NCI-H1930 (cell line): ENCODE measurements at places on chromosomes 2 and 18.

DNA sequence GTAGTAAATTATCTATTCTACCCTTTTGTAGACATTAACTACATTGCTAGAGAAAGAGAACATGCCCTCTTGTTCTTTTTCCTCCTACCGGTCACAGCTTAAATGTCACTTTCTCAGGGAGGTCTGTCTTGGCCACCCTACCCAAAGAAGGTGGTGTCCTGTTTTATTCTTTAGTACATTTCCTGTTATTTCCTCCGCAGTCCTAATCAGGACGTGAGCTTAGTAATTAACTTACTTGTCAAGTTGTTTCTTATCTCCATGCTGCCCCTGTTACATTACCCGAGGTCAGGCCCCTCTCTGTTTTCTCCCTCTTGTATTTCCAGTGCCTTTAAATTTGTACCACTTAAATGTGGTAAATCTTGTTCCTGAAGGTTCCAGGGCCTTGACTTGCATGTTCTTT, 73.7 kb upstream of the RMDN2 start:
- DNase-seq = no peak

- peak; percentile 31 for DNase-seq
These were observed 561.9 kb upstream of the DCC start for GRCh38 chr18:51778115-51778514.

- DNase-seq = no peak
These were observed 70.2 kb downstream of the RND3 start for GRCh38 chr2:150417278-150417677.

DNA sequence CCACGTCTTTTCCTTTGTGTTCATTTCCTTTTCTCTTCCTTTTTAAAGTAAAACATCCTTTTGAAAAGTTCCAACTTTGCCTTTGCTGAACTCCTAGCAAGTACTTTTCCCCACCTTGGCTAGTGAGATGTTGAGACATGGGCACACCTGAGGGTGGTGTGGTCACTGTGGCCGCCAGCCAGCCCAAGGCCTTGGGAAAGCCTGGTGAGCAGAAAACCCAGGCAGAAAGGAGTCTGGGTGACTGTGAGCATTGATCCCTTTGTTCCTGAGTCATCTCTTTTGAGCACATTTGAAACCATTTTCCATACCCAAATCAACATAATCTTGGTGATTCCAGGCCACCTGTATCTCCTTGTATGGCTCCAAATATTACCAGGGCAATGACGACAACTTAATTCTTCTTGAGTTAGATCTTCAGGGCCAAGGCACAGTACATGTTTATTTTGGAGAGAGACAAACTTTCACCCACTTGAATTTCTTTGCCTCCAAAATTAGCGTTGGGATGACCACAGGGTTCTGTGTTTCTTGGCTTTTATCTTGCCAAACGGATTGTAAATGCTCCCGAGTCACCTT, 14.5 kb downstream of the EPAS1 start:
- no peak for DNase-seq

GRCh38 chr2:68762665-68763064, 28.1 kb downstream of the ARHGAP25 start:
- no peak for DNase-seq

GRCh38 chr2:19022334-19022733, 336.1 kb downstream of the OSR1 start:
- DNase-seq = no peak

DNA sequence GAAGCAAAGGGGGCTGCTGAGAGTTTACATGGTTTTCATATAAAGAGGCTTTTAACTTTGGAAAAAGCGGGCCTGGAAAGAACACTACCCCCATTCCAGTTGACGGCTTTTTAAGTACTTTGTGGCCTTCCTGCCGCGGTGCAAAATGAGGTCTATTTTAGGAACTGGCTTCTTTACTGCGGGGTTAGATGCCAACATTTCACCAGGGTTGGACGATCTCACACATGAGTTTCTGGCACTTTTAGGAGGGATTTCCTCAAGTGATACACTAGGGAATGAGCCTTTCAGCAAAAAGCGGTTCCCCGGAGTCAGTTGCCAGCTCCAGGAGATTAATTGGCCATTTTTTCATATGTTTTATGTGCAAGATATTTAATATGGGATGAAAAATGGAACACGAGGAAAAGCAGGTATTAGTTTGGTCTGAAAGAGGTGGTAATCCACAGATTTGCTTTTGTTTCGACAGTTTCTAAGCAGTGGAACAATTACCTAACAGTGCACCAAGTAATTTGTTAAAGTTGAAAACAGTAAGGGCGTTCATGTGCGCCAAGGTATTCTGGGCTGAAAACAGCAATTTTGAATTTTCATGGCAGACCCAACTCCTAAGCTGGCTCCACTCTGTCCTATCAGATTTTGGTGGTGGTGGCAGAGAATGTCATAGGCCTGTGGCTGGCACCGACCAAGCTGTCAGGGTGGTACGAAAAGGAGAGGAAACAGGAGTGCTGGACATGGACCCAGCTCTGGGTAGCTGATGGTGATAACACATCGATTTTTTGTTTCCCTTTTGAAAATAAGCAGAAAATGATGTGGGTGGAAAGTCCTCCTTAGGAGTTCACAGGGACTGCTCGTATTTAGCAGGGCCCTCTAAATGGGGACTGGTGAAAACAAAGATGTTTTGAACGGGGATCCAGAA, 55.6 kb upstream of the FZD5 start:
- DNase-seq = no peak

GRCh38 chr2:44778671-44779476, 162.6 kb upstream of the SIX3 start:
- DNase-seq = no peak

GRCh38 chr2:49306925-49307324, 152.6 kb upstream of the FSHR start:
- peak; percentile 53 for DNase-seq

- no peak for DNase-seq
These were observed 160.5 kb downstream of the GLI2 start for GRCh38 chr2:120896126-120896525.

DNA sequence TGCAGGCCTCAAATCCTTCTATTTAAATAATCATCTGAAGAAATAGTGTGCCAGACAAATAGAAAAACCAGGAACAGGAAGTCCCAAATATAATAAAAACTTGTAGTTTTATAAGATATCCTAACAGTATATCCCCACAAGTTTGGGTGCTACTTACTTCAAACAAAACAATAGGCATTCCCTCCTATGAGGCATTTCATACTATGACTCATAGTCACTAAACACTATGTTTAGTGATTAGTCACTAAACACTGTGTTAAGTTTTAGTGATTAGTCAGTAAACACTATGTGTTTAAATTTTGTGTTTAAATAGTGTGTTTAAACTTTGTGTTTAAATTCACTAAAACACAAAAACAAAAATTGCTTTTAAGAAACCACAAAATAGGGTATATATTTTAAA, 407.0 kb upstream of the CDH19 start:
- DNase-seq = no peak

DNA sequence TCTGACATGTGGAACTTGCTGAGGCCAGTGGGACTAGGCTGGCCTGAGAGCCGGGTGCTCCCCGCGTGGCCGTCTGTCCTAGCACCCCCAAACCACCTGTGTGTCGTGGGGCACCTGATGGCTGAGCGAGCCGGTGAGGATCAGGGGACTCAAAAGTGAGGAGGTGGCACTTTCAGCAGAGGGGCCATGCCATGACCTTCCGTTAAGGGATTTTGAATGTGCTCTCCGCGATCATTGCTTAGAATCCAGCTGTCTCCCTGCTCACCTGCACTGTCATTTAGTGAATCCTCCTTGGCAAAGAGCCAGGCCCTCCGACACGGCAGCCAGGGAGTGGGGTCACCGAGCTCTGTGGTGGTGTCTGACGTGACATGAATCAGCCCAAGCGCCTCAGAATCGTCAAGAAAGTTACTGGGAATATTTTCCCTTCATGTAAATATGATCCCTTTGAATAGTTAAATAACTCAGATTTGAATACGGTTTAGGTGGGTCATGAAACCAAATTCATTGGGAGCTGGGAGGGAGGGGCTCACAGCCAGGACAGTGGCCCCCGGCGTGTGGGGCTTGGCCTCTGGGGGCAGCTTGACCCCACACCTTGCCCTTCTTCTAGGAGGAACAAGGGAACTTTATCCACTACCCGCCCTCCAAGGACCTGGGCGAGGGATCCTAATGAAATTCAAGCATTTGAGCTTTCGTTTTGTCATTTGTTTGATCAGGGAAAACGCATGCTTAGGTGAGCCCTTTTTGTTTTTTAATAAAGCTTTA, 9.5 kb downstream of the NFATC1 start:
- no peak for DNase-seq

DNA sequence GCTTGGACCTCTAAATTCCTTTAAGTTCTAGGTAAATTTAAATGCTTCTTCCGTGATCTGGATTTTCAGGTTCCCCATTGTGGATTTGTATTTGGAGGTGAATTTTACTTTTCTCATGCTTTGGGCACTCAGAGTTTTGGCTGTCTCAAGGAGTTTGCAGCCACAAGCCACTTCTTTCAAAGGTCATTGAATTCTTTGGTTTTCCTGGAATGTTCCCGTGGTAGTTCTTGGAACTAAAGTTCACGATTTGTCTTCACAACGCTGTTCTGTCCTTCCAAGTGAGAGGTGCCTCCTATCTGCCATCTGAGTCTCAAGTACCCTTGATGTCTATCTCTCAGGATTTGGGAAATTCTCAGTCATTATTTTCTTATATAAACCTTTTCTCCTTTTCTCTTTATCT, 1438.7 kb upstream of the ZEB2 start:
- DNase-seq = no peak

DNA sequence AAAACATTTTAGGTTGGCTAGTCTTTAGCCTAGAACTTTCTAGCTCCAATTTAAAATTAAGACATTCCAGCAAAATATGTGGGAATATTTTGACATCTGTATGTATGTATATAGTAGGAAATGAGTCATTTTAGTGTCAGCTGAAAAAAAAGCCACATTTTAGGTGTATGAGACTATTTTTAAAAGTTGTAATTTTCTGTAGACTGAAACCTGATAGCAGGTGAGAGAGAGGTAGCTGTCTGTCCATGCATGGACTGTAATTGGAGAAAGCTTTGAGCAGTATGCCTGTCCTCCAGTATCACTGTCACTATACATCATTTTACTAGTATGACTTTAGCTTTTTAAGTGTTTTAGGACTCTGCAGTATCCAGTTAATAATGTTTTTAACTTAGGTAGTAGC, 26.1 kb upstream of the PPP1R1C start:
- no peak for DNase-seq

DNA sequence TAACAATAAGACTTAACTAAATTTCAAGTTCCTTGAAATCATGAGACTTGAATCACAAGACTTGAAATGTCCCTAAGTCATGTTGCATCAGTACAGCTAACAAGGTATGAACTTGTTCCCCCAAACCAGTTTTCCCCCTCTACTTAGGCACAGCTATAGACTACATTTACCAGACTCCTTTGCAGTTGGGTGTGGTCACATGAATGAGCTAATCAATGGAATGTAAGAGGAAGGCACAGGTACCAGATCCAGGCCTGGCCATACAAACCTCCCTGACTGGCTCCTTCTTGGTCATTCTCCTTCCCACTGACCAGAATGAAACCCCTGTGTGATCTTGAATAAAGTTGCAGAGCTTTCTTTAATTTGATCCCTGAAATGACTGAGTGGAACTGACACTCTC, 77.8 kb downstream of the DNER start:
- no peak for DNase-seq

DNA sequence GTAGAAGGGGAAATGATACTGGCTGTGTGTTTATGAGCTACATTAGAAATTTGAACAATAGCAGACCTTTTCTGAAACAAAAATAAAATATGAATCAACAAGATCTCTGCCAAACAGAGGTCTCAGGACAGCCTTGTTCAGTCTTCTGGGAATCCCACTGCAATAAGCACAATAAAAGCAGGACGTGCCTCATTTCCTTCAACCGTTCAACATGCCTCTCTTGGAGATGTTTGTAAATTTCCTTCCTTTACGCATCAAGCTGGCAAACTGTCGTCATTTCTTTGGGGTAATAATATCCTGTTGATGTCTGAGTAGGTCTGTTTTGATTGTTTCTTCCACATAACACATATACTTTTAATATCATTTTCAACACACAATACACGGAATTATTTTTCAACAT, 77.2 kb downstream of the TCF4 start:
- peak; percentile 39 for DNase-seq

DNA sequence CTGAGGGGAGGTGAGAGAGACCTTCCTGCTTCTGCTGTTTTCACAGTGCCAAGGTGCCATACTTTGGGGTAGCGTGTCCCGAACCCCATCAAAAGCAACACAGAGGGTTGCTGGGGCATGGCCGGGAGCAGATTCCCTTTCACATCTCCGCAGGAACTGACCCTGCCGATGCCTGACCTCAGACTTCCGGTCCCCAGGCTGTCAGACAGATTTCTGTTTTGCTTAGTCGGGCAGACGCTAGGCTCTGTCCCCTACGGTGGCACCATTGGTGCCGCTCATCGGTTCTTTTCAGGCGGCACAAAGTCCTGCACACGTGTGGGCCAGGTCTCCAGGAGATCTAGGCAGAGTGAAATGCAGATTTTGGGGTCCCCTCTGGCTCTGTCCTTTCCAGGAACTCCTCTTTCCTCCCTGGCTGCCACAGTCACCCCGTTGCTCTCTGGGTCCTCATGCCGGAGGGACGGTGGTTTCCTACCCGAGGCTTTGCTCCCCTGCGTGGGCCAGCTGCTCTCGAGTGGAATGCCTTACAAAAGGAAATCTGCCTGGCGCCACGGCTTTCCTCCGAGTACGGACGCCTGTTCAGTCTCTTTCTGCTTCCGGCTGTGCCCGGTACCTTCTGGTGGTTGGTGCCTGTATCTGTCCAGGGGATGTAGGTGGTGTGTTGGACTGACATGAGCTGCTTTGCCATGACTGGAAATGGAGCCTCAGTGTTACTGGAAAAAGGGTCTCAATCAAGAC, 39.3 kb downstream of the RTP5 start:
- no peak for DNase-seq

- DNase-seq = no peak
These were observed 125.9 kb downstream of the MAP4K4 start for GRCh38 chr2:101823347-101823791.

GRCh38 chr2:197851451-197851850, 47.1 kb downstream of the PLCL1 start:
- no peak for DNase-seq

- DNase-seq = no peak
These were observed 61.1 kb downstream of the GATA6 start for GRCh38 chr18:22230471-22230945.

DNA sequence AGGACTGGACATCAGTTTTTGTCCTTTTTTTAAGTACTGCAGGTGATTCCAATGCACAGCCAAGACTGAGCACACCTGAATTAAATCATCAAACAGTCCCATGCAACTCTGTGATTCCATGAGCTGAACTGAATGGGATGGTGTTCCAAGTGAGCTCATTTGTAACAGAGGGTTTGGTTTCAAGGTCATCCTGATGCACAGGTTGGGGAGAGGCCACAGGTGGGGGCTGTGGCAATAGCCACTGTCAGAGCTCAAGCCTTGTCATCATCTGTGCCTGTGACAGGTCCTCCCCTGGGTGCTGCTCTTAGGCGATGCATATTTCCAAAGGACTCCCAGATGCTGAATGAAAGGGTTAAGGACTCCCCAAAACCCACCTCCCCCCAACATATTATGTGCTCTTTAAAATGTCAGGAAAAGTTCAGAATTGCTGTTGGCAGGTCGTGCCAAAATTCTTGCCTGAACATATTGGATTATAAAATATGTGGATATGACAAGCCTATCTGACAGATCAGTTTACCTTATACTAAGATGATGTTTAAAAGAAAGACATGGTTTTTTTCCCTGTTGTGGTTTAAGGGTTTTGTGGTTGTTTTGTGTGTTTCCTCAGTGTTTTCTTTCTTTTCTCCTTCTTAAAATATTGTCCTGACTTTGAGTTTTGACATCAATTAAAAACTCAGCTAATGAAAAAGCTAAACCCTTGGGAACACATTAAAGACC, 263.5 kb upstream of the SIX2 start:
- no peak for DNase-seq

GRCh38 chr2:45836740-45837139, 185.3 kb downstream of the PRKCE start:
- DNase-seq = no peak

- no peak for DNase-seq
These were observed 64.0 kb upstream of the CERS6 start for GRCh38 chr2:168392024-168392423.
